NK-92 treated with Interleukin-12 subunit alpha and Interleukin-12 subunit beta, amount 100 ng/mL, for 24 hours (cell line): ENCODE measurements at places on chromosomes 7 and 10.

DNA sequence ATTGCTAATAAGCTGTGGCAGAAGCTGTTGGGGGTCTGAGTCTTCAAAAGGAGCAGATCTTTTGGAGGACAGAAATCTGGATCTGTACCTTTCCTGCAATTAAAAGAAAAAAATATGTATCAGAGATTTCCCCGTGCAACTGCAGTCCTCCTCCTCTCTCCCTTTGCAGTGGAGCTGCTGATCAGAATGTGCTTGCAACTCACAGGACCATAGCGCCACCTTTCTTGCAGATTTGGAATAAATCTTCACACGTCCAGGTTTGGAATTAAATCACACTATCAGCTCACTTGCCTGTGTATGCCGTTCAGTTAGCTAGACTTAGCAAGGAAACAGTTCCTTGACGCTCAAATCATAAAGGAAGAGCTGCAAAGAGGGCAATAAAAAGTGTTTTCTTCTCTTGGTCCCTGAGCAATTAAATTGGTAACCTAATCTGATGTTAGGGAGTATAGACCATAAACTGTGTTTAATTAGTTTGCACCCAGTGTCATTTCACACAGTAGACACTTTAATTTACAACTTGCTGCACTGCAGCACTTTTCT lies 77.4 kb downstream of the PON1 start:
- DNase-seq, result no peak

GRCh38 chr7:5041047-5041446 lies 4.6 kb upstream of the RBAK start:
- no peak for DNase-seq

DNA sequence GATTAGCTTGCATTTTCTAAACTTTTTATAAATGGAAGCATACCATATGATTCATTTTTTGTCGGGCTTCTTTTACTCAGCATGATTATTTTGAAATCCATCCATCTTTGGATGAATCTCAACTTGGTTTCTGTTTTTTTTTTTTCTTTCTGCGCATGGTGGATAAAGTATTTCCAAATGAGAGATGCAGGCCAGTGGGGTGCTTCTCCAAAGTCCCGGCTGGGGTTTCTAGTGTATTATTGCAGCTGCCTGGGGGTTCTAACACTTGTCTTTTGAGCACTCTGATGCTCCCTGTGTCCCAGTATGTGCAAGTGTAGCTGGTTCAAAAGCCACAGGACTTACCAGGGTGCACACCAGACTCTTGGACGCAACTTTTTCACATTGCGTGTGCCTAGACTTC lies 70.9 kb upstream of the LOXL4 start:
- no peak for DNase-seq

GRCh38 chr10:13053794-13054462 lies 46.0 kb upstream of the OPTN start:
- no peak for DNase-seq

DNA sequence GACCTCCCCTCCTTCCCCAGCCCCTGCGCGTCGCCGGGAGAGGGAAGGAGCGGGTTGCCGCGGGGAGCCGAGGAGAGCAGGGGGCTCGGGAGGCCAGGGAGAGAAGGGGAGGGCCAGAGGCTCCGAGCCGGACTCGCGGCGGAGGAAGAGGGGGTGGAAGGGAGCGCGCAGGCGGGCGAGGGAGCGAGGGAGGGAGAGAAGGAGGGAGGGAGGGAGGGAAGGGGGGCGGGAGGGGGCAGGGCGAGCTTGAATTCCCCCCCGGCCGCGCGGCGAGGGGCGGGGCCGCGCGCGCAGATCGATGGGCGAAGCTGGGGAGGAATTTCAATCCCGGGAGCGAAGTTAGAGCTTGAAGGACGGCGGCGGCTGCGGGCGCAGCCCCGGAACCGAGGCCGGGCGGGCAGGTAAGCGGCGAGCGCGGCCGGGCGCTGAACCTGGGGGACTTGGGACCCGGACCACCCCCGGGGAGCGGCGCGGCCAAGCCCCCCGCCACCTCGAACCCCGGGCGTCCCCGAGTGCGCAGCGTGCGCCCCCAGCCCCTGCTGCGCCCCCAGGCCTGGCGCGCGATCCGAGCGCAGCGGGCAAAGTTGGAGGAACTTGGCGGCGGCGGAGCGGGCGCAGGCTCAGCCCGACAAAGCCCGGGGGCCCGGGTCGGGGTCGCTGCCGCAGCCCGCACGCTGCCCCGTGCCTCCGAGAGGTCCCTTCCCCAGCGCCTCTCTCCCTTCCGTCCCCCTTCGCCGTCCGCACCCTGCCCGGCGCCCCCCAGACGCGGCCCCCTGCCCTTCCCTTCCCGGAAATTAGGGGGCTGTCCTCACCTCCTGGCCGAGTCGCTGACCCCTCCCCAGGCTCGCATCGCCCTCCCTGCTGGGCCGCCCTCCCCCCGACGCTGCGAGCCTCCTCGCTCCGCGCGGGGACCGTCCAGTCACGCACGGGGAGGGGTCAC lies at the start of gene ELFN1:
Gene ELFN1, plus strand, starts transcription at position 324 of the 940 bp plus-strand sequence. CDS start 74,320 bp downstream, outside the sequence.
- DNase-seq, result no peak
